ELR (cell line): ENCODE measurements at places on chromosomes 1 and 21.
A peak's percentile ranks its signal among the peaks of the same experiment; 100 is the strongest.

DNA sequence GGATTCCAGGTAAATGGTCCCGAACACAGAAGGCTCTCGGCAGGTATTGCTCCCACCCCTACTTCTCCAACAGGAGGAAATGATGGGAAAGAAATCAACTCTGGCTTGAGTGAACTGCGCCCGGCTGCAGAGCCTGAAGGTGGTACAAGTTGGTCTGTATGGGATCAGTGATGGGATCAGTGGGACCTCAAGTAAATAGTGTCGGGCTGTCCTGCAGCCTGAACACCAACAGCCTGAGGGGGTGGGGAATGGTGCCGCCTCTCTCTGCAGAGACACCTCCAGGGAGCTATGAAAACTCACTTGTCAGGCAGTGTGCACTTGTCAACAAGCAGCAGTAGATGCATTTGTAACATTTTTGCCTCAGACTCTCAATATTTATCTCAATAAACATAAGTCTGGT, 183.5 kb downstream of the MATN1 start:
- DNase-seq, result no peak

DNA sequence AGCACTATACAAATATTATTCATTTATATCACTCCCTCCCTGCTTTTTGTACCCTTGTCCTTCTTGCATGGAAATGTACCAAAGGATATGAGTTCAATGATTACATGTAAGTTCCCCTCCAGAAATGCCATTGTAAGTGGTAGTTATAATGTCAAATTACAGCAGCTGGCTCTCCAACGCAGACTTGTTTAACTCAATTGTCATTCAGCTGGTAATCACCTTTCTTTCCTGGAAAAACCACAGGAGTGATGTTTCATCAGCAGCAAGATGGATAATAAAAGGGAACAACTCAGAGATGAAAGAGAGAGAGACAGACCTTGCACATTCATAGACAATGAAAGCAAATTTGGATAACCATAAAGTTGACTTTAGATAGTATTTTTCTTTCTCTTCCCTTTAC, 578.6 kb upstream of the PBX1 start:
- no peak for DNase-seq

- DNase-seq, result peak; percentile 85
These were observed 20.2 kb downstream of the B3GALT5 start for GRCh38 chr21:39632796-39633442.

- DNase-seq, result no peak
These were observed 16.0 kb downstream of the IFFO2 start for GRCh38 chr1:18940303-18941020.

GRCh38 chr1:234686035-234686434, 76.1 kb upstream of the IRF2BP2 start:
- peak; percentile 12 for DNase-seq

GRCh38 chr1:33099290-33100118, 18.6 kb downstream of the AZIN2 start:
- peak; percentile 100 for DNase-seq

GRCh38 chr1:40546957-40547356, 15.5 kb downstream of the ZNF684 start:
- no peak for DNase-seq

- DNase-seq, result no peak
These were observed 10.9 kb upstream of the COA7 start for GRCh38 chr1:52709016-52709415.

GRCh38 chr1:204180133-204180532, 14.0 kb upstream of the REN start:
- no peak for DNase-seq
